ENCODE measurements at places on chromosomes 1 and 21.

GRCh38 chr1:190904091-190904695, 426.5 kb upstream of the BRINP3 start:
- no peak for DNase-seq

- DNase-seq: no peak
Observed at GRCh38 chr21:35244514-35244913, 195.4 kb upstream of the RUNX1 start.

DNA sequence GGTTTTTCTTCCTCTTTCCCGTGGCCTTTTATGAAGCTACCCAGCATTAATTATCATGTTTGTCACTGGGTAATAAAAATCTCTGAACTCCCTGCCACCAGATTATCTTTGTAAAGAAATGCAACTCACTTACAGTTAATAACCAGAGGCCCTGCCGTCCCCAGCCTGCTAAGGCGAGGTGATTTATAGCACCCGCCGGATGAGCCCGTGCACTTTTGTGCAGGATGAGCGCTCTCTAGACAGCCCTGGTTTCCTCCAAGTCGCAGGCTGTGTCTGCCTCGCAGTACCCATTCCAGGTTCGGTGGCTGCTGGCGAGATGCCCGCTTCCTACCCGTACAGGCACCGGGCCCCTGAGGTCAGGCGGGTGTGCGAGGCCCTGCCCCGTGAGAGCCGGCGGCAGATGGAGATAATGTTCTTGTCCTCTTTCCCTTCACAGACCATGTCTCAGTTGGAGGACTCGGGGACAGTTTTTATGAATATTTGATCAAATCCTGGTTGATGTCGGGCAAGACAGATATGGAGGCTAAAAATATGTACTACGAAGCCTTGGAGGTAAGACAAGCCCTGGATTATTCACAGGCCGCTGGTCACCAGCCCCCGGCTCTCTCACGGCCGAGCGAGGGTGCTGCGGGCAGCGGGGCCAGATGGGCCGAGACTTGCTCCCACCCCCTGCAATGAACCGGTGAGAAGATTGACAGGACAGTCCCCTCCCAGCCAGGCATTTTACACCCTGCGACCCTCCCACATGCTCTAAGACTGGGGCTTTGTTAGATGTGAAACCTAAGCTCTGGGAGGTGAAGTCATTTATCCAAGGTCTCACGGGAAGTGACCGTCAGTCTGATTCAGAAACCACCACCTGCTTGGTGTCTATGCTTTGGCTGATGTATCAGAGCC, 28.5 kb upstream of the SELENON start:
- no peak for DNase-seq

DNA sequence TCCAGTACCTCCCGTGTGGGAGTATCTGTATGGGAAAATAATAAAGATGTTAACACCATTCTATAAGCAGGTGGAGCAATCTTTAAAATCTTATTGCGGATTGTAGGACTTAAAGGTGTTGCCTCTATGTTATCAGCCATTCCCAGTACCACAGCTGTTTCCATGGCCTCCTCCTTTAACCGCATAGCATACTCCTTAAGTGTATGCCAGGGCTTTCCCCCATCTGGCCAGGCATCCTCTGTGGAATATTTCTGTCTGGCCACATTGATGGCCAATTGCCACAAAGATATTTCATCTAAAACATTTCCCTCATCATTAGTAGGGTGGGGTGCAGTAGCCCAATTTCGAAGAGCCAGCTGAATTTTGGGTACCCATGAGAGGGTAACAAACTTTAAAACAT, 7.3 kb upstream of the STUM start:
- DNase-seq: no peak

- DNase-seq: peak; percentile 17
Observed at GRCh38 chr1:230820568-230820967, 47.8 kb downstream of the C1orf198 start.

GRCh38 chr1:202987922-202988583, 19.1 kb upstream of the TMEM183A start:
- DNase-seq: no peak

GRCh38 chr21:32226444-32226843, 52.4 kb downstream of the MIS18A start:
- no peak for DNase-seq

DNA sequence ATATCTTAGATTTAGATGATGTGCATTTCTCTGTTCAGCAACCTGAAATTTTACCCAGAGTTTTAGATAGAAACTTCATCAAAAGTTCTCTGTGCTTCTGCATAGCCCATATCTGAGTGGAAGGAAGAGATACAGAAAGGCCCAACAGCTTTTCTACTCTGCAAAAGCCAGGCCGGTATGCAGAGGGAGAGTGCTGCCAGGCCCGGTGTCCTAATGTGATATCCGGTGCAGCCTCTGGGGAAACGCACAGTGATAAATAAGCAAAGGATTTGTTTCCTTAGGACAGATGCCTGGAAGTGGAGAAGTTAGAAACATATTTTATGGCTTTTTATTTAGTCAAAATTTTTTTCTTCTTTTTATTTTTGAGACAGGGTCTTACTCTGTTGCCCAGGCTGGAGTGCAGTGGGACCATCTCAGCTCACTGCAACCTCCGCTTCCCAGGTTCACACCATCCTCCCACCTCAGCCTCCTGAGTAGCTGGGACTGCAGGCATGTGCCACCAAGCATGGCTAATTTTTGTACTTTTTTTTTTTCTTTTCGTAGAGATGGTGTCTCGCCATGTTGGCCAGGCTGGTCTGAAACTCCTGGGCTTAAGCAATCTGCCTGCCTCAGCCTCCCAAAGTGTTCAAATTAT, 145.8 kb downstream of the PATJ start:
- no peak for DNase-seq

- DNase-seq: no peak
Observed at GRCh38 chr1:160222546-160222945, 17.4 kb downstream of the PEA15 start.

DNA sequence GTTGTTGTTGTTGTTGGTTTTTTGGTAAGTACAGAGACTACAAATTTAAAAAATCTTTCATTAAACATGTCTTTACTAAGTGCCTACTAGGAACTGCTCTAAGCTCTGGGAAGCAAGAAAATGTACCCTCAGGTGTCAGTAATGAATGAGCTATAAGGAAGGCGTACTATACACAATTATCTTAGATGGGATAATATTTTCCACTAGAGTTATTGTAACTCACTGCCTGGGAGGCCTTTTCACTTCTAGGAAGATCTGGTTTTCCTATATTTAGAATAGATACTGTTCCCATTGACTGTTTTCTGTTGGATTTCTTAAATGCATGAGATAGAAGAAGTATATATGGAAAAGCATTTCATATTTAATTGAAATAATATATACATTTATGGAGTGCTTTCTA, 19.6 kb downstream of the CLIC4 start:
- no peak for DNase-seq

DNA sequence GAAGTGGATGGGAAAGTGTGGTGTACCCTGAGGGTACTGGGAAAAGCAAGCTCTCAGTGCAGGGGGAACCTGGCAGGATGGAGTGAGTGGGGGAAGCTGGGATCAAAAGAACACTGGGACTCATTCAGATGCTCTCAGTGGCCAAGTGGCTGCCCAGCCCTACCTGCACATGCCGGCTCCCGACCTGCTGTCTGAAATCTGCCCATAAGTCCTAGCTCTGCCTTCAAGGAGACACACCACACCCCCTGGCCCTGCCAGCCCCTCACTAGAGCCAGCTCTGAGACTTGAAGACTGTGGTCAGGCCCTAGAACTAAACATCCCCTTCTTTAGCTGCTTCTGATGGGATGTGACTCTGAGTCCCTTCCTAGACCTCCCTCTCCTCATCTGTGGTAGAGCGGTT, 2.2 kb downstream of the TMEM54 start:
- DNase-seq: no peak

- DNase-seq: no peak
Observed at GRCh38 chr1:234500269-234500668, 21.3 kb upstream of the TARBP1 start.

GRCh38 chr1:185733818-185734735, at the start of gene HMCN1:
Gene HMCN1 (plus strand): TSS chr1:185734391. CDS start chr1:185734780, 389 bp downstream.
- peak; percentile 58 for DNase-seq

DNA sequence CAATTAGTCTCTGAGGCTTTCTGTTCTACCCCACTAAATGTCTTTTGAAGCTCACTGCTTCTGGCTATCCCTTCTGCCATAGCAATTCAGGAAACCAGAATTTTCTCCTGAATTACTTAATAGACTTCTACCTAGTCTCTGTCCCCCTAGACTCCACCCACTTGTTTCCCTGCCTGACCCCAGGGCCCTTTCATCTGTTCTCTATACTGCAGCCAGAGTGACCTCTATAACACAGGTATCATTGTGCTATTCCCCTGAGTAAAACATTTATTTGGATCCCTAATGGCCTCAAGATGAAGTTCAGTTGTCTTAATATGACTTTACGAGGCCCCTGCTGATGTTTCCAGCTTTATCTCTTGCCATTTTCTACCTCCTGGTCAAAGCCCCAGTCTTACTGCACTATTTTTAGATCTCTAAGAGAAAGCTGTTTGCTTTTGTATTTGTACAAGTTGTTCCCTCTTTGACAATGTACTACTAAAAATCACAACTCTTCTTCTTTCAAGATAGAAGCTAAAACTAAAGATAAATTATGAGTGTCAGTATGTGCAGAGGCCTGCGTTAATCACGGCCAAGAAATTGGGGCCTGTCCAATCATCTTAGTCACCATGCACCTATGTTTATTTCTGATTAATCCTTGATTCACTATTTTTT, 54.5 kb downstream of the ATP1B1 start:
- DNase-seq: no peak

- no peak for DNase-seq
Observed at GRCh38 chr1:213014642-213015041, 1.0 kb downstream of the ANGEL2 start.

DNA sequence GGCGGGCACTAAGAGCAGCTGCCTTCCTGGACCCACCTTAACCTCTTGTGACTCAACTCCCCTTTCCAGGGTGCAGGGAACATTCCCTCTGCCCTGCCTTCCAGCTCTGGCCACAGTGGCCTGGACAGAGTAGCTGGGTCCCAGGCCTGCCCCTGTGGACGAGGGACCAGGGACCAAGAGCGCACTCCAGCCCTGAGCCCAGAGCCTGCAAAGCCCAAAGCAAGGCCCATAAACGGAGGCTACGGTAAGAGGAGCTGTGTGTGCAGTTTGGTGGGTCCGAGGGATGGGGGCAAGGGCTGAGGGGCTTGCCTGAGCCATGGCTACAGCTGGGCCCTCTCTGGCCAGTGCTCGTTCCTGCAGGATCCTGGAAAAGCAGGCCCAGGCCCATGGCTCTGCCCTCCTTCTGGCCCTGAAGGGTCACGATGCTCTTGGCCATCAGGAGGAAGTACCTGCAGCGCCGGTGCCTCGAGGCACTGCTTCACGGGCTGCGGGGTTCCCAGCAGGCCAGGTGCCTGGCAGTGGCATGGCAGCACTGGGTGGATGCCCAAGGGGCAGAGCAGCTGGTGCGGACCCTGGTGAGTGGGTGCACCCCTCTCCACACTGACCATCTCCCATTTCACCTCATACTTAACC, 17.8 kb downstream of the MTHFR start:
- DNase-seq: no peak

GRCh38 chr1:169260478-169261151, 107.0 kb downstream of the NME7 start:
- no peak for DNase-seq

DNA sequence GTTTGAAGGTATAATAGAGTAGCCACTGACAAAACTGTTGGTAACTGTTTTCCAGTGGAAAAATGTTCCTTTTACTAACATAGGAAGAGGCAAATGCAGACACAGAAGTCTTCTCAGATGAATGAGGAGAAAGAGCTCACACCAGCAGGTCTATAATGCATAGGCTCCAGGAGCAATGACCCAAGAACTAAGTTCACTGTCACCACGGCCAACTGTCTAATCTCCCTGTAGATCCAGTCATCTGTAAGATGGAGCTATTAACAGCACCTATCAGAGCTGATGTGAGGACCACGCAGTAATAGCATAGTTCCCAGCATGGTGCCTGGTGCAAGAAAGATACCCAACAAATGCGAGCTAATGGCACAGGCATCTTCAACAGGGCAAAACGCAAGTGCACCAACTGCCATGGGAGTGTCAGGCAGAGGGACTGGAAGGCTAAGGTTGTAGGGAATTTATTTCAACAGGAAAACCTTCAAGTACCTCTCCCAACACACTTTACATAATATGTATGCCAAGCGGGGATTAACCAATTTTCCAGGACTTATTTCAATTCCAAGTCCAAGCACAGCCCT, 12.9 kb downstream of the GNB1 start:
- DNase-seq: no peak

GRCh38 chr1:2258996-2259395, 30.9 kb downstream of the SKI start:
- DNase-seq: peak; percentile 75

DNA sequence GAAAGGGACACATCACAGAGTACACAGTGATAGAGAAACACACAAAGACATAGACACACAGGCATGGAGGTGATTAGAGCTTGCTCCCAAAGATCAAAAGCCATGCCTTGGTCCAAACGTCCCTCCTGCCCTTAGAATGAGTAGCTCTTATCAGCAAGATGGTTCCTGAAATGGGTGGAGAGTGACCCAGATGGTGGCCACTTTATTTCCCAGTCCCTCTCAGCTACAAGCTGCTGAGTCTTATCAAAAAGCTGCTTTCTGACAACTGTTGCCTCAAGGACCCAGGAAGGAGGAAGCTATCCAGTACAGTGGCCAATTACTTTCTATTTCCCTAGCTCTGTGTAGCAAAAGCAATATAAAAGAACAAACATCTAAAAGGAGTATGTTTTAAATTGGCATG, 7.7 kb upstream of the CLCA1 start:
- no peak for DNase-seq

- no peak for DNase-seq
Observed at GRCh38 chr1:157025856-157026255, 19.7 kb downstream of the ARHGEF11 start.

DNA sequence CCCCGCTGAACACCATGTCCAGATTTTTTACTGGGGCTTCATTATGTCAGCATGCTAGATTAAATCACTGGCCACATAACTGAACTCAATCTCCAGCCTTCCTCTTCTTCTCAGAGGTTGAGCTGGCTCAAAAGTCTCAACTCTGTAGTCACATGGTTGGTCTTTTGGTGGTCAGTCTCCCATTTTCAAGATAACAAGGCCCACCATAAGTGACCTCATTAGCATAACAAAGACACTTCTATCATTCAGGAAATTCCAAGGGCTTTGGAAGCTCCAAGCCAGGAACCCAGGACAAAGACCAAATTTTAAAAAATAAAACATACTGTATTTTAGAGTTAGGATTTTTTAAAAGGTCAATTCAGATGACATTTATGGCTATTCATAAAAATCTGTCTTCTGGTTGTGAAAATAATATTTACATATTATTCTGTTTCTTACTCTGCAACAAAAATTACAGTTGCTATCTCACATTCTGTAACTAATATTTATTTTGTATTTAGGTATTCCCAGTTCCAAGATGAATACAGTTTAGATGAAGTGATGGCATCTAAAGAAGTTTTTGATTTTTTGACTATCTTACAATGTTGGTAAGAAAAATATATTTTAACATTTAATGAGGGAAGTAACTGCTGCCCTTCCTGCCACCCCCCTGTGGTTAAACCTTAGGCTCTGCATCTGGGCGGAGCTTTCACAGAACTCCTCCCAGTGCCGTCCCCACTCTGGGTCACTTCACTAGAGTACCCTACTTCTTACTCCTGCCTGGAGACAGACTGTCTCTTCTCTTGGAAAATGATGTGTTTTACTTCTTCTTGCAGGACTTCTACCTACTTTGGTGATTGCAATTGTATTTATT, 49.3 kb downstream of the SCP2 start:
- no peak for DNase-seq

- DNase-seq: peak; percentile 86
Observed at GRCh38 chr1:1250786-1251284, 4.3 kb upstream of the C1QTNF12 start.

Data from activated CD8-positive, alpha-beta memory T cell treated with anti-CD3 and anti-CD28 coated beads for 24 hours (primary cell).